ENCODE measurements at places on chromosomes 6 and 20.

GRCh38 chr6:92479831-92480230 lies 939.5 kb downstream of the EPHA7 start:
- no peak for DNase-seq

DNA sequence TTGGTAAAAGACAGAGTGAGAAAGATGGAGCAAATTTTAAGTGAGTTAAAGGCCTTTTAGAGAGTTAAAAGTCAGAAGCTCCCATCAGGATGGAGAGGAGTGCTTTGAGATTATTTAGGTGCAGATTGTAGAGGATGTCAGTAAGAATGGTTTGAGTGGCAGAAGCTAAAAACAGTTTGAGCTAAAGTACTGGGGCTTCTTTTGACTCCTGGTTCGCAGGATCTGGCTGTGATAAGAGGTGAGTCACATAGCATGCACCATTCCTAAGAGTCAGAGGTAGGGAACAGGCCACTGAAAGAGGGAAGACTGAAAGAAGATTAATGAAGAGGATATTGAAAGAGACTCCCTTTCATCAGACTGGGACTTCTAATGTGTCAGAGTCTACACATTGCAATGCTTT lies 1047.9 kb upstream of the MAP3K7 start:
- DNase-seq: no peak

DNA sequence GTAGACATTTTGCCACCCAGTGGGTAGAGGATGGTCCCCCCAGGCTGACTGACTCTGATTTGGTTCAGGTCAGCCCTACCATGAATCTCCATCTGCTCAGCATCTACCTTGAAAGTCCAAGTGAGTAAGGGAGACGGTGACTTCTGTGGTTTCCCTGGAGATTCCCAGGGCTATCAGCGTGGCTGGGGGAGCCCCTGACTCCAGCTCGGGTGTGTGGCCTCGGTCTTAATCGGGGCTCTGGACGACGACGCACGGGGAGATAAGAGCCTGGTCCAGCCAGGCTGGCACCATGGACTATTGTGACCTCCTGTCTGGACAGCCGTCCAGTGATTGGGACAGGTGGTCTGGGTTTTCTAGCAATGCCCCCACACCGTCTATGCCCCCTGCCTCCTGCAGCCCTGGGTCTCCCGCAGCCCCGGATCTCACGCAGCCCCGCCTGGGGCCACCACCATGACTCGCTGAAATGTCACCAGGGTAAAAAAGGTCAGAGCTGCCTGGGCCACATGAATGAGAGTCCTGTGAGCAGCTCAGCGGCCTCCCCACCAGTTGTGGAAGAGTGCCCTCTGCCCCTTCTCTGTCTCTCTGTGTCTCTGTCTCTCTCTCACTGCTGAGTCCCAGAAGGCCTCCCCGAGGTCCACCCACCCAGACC lies 47.1 kb upstream of the GATA5 start:
- no peak for DNase-seq

DNA sequence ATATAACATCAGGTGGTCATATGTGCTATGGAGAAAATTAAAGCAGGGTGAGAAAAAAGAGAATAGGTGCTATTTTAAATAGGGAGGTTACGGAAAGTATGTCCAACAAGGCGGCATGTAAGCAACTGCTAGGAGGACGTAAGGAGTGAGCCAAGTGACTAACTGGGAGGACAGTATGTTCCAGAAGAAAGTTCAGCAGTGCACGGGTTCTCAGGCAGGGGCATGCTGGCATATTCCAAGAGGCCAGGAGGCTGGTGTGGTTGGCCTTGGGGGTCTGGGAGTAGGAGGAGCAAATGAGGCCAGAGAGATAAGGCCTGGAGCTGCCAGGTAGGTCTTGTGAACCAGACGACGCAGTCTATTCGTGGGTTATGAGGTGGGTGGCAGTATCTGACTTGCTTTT lies 112.4 kb downstream of the ARMC2 start:
- no peak for DNase-seq

DNA sequence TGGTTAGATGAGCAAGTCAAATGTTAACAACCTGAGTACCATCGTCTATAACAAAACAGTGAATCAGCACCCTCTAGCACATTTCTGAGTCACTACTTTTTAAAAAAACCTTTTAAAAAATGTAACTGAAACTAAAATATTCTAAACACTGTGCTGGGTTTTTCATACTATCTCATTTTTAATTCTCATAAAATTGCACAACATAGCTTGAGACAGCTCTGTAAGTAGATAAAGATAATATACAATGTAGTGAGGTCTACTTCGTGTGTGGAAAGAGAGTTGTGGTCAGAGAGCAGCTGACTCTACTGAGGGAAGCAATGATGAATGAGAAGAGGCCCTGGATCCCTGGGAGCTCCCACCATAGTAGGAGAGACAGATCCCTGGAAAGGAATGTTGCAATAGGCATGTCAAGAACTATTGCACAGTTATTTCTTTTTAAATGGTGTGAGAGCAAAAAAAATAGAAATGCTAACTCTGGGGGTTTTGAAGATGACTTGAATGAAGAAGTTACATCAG lies 13.6 kb upstream of the CALHM6 start:
- DNase-seq: no peak

DNA sequence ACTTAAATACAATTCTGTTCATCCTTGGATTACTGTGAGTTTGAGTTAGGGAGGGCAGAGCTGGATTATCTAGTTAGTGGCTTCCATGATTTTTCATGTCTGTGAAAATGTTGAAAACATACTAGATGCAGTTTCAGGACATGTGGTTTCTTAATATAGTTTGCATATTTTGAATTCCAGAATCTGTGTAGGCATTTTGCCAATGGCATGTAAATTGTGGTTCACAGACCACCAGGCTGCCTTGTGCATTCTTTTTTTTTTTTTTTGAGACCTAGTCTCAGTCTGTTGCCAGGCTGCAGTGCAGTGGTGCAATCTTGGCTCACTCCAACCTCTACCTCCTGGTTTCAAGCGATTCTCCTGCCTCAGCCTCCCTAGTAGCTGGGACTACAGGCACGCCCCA lies 42.8 kb downstream of the CDC5L start:
- DNase-seq: no peak

DNA sequence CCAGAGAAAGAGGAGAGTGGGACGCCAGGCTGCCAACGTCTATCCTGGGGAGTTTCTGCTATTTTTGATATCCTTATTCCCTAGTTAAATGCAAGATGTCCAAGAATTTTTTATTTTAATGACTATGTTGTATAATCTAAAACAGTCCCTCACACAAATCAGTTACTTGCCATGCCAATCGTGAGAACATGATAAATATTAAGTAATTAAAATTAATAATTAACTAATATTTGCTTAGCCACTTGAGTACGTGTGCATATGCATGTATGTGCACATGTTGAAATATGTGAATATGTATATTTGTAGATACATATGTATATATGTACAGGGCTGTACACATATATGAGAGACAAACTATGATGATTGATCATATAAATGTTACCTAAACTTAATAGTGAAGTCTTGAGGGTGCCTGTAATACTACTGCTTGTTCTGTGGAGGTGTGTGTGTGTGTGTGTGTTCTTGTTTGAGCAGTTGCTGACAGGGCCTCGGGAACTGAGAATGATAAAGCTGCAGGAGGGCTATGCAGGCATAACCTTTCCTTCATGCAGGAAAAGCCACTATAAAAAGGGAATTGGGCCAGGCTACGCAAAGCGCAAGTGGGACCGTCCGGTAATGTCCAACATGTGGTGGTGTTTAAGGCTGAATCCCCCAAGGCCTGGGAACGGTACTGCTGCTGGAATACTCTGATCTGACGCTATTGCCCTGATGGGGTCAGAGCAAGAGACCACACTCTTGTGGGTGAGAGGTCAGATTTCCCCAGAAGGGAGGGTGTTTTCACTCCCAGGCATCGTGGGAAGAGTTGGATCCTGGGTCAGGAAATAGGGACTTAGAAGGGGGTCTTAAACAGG lies 148.3 kb upstream of the TBX18 start:
- no peak for DNase-seq
